Ecto neural progenitor cell (in vitro differentiated cells): ENCODE measurements at places on chromosomes 3 and 15.

- no peak for DNase-seq
These were observed 22.7 kb upstream of the OR5K1 start for GRCh38 chr3:98440283-98440682.

- DNase-seq, result peak; percentile 63
These were observed 1.2 kb downstream of the CLSTN2 start for GRCh38 chr3:139935866-139936817.

GRCh38 chr3:71421475-71421819 lies 162.1 kb downstream of the FOXP1 start:
- no peak for DNase-seq

DNA sequence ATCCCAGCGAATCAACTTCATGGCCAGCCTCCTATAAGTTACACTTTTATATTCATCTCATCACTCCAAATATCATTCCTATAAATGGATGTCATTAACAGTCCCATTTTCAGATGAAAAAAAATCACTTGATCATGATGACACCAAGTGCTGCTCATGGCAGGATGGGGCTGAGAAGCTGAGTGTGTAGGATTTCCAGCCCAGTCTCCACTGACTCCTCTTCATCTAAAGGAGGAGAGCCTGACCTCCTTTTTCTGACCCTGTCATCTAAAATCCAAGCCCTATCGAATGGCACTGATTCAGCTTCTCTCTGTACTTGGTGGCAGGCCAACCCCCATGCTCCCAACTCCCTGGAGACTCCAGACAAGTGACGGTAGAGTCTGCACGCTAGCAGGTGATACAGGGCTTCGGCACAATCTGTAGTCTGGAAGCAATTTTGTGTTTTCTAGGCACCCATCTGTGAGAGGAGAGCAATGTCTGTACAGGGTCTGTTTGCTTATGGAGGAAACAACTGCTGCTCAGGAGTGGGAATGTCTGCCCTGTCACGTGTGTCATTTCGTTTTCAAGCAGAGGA lies 103.2 kb downstream of the EPHB1 start:
- no peak for DNase-seq

GRCh38 chr3:123453675-123454074 lies 4.8 kb upstream of the ADCY5 start:
- no peak for DNase-seq

GRCh38 chr15:82111918-82112317 lies 66.1 kb upstream of the MEX3B start:
- DNase-seq, result no peak

DNA sequence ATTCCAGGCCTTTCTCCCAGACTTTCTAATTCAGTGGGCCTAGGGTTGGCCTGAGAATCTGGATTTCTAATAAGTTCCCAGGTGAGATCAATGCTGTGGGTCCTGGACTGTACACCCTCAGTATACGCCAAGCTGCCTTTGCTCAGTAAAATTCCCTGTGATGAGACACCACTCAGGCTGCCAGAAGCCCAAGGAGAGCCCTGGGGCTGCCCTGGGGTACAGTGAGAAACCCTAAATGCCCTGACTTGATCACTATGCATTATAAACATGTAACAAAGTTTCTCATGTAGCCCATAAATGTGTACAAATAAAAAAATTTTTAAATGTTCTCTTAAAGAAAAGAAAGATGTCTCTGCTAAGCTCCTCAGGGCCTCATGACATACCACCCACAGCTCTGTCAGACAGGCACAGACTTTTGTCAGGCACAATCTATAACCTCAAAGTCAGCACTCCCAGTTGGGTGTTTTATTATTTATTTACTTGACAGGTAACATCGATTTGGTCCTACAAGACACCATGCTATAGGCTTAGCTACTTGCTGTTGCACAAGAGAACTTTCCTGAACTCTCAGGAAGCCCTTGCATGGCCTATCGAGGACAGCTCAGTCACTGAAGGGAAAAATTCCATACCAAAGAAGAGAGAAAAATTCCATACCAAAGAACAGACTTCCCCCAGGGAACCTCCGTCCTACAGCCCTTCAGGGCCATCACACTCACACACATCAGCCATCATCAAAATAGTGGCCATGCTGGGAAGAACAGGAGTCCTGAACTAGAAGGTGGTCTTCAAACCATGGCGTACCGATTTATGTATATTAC lies 22.7 kb downstream of the LARP6 start:
- no peak for DNase-seq

- DNase-seq, result no peak
These were observed 297.2 kb downstream of the ARPP21 start for GRCh38 chr3:35936571-35936970.

DNA sequence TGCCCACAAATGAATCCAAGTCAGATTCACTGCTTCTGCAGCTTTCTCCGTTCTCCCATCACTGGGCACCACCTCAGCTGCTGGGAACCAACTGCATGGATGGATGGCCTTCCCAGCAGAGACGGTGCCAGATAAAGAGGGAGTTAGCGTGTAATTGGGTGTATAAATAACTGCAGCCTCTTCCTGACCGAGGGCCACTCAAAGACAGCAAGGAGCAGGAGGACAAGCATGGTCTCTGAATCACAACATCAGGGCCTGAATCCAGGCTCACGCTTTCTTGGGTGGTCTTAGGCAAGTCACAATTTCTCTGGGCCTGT lies 31.7 kb downstream of the TSPAN3 start:
- no peak for DNase-seq

- DNase-seq, result no peak
These were observed 409.9 kb downstream of the RBMS3 start for GRCh38 chr3:29690686-29691353.

DNA sequence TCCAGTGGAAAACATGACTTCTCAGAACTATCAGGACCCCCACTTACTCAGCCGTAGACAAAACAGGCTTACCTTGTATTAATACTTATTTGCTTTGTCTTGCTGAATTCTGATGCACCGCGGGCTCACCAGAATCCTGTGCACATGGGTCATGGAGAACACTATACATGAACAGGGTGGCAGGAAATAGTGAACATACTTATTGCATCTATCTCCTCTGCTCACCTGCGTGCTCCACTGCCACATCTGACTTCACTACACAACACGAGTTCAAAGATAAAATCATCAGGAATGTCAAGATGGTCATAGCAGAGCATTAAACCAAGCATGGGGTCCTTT lies 10.7 kb upstream of the MAPK6 start:
- no peak for DNase-seq

DNA sequence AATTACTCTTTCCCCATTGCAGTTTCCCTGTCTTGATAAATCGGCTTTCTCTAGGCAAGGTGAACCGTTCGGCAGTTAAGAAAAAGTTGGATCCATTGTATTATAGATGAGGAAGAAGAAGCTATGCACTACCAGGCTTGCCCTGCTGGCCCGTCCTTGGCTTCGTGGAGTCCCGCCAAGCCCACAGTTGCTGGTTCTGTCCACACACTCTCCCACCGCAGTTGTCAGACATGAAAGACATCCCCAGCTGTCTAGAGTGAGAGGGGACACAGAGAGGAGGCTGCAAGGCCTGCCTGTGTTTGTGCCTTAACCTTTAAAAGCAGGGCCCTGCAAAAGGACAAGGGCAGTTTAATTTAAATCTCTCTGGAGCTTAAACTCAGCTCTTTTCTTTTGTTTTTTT lies 47.2 kb upstream of the PLCL2 start:
- no peak for DNase-seq

- DNase-seq, result no peak
These were observed 8.2 kb downstream of the TMOD2 start for GRCh38 chr15:51759557-51760070.

DNA sequence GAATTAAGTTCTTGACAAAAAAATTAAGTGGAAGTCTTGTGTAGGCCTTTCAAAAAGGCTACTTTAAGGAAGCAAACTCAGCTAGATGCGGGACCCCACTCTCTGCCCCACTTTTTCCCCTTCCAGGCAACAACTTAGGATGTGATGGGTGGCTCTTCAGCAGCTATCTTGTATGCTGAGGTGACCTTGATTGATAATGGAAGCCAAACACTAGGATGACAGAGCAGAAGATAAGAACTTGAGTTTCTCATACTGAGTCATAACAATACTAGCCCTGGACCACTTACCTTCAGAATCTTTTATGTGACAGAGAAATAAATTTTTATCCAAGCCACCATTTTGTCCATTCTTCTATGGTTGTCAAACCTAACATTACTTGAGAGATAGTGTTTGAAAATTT lies 16.1 kb downstream of the PDCD10 start:
- DNase-seq, result no peak

GRCh38 chr15:40190591-40190990 lies 29.7 kb downstream of the BUB1B start:
- no peak for DNase-seq

GRCh38 chr3:29978036-29978435 lies 628.4 kb upstream of the TGFBR2 start:
- no peak for DNase-seq

GRCh38 chr15:69610277-69610676 lies 157.7 kb downstream of the RPLP1 start:
- no peak for DNase-seq

- no peak for DNase-seq
These were observed 105.7 kb downstream of the LRTM1 start for GRCh38 chr3:54822206-54822605.
